ENCODE measurements at places on chromosomes 5 and 9.

- DNase-seq, result no peak
Observed at GRCh38 chr5:155649666-155650065, 636.1 kb downstream of the KIF4B start.

DNA sequence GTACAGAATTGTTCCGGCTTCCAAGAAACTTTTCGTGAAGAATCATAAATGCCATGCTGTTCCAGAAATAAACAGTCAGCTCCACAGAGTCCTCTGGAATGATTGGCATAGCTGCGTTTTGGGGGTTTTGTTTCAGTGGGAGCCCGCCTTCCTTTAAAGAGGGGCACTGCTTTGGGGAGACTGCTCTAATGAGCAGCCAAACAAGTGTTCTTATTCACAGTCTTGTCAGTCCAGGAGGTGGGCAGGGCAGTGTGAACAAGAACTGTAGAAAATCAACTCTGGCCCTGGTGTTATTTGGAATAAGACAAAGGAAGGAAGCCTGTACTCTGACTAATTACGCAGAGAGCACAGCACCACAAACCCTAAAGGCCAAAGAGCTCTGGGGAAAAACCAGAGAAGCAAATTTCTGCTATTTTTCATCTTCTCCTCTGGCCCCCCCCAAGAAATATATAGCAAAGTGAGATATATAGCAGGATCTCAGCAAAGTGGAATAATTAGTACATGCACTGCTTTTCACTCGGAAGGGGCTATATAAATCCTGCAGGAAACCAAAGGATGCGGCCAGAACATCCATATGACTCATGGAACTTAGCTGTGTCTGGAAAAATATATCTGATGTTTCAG lies 92.9 kb downstream of the GLDC start:
- no peak for DNase-seq

DNA sequence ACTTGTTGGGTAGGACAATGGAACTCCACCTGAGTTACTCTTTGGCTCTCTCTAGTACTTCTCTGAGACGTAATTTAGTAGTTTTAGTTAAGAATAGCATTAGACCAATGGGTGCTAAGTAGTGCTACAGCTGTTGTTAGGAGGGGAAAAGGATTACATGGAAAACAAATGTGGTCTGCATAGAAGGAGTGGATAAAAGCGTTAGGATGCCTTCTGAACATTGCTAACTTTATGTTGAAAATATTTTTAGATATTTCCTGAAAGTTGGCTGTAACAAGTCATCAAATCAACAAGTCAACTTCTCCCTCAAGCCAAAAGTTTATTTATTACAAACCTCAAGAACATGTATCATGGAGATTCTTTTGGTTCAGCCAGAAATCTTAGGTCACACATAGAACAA lies 409.5 kb upstream of the MEF2C start:
- DNase-seq, result no peak

DNA sequence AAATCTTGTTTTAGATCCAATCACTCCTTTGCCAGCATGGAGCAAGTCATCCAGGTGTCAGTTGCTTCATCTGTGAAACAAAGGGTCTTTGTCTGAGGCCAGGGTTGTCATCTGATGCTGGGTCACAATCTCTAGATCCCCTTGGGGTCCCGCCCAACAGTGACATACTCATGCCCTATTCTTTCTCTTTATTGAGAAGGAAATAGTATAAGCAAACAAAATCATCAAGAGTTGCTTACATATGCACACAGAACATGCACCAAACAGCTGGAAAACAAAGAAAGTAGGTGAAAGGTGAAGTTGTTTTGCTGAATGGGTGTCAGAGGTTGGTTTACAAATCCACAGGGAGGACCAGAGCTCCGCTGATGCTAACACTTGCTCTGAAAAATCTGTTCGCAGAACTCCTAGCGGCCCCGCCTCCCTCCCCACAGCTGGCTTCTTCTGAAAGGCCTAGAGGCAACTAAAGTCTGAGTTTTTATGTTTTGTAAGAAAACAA lies 106.1 kb upstream of the SLC44A1 start:
- no peak for DNase-seq

GRCh38 chr5:120655828-120656435 lies 191.8 kb downstream of the PRR16 start:
- no peak for DNase-seq

- DNase-seq, result peak; percentile 24
Observed at GRCh38 chr9:78298046-78298765, 1.3 kb downstream of the PSAT1 start.

DNA sequence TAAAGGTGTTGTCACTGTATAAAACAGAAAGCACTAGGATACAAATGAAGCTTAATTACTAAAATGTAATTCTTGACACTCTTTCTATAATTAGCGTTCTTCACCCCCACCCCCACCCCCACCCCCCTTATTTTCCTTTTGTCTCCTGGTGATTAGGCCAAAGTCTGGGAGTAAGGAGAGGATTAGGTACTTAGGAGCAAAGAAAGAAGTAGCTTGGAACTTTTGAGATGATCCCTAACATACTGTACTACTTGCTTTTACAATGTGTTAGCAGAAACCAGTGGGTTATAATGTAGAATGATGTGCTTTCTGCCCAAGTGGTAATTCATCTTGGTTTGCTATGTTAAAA lies 43.8 kb downstream of the NDFIP1 start:
- DNase-seq, result no peak

DNA sequence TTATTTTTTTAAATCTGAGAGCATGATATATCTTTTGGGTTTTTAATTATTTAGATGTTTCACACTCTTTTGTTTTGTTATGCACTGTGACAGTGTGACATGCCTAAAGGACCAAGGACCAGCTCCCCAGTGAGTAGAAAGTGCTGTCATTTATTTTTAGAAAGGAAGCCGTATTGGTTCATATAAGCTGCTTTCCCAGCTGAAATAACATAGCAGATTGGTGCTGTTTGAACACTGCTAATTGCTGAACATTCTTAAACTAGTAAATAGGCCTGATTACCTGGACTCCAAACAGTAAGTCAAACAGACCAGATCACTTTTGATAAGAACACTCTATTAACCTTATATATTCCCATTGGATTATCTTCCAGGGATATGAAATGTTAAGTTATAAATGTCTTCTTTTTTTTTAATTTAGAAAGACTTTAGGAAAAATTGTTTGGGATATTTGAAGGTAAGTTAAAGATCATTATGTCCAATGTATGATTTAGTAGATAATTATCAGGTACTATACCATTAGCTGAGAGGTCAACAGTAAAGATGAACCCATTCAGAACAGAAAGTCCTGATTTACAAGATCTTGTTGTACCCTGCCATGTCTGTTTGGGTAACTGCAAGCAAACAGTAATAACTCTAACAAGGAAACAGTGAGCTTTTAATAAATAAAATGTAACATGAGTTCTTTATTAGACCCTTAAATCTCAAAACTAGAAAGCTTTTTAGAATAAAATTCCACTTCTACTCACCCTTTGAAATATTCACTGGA lies 27.8 kb upstream of the ELL2 start:
- no peak for DNase-seq

DNA sequence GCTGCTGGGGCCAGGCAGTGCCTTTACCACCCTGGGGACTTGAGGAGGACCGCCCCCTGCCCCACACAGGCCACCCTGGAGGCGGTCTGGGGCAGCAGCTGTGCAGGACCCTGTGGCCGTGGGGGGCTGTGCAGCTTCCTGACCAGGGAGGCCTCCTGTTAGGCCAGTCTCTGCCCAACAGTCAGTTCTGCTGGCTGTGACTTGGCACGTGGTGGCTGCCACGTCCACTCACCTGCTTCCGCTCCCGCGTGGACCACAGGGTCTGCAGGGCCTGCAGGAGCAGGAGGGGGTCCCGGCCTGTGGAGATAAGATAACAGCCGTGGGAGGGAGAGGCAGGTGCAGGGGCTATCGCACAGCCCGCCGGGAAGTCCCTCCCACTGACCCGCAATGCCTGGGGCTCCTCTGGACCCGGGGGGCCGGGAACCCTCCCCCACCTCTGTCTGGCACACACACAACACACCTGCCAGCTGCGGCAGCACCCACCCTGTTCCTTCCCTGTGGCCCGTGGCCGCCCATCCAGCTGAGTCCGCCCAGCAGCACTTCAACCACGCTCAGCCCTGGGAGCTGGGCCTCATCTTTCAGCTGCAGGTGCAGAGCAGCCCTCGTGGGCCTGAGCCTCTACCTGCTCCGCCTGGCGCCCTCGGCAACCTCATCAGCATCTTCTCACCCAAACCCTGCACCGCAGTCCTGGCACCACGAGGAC lies 39.7 kb downstream of the EXD3 start:
- no peak for DNase-seq

DNA sequence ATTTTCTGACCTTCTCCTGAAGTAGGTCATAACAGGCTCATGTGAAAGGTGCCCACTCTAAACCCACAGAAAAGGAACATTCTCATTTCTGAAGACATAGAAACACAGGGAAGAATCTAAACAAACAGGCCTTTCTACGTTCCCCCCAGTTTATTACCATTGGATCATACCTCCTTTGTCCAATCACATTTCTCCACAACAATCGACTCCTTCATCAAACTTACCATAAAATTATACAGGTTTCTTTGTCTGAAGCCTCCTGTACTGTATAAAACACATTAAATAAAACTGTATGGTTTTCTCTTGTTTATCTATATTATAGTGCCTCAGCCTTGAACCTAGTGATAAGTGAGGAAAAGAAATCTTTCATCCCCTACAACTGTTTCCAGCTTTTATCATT lies 340.7 kb downstream of the ENC1 start:
- no peak for DNase-seq

- DNase-seq, result no peak
Observed at GRCh38 chr9:131423171-131423581, 29.3 kb downstream of the PRRC2B start.

DNA sequence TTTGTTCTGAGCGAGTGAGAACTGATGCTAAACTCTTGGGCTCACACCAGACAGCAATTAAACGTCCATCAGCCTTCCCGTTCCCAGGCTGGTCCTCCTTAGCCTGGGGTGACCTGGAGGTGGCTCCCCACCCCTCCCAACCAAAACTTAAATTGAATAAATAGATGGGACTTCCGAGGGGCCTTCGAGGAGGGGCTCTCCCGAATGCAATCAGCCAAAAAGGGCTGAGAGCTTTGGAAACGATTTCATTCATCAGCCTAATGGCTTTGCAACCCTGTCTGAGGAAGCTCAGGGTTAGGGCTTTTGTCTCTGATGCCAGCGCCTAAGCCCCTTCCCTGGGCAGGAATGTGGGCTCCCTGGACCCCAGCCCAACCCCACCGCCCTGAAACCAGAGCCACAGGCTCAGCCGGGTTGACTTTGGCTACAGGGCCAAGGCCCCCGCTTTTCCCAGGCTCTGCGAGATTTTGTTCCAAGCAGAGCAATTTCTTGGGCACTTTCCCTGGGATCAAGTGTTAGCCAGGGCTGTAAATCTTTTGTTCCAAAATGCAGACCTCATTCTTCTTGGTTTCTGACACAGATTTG lies 29.2 kb downstream of the LHX3 start:
- DNase-seq, result no peak

GRCh38 chr5:109936996-109937395 lies 247.3 kb downstream of the MAN2A1 start:
- DNase-seq, result no peak

DNA sequence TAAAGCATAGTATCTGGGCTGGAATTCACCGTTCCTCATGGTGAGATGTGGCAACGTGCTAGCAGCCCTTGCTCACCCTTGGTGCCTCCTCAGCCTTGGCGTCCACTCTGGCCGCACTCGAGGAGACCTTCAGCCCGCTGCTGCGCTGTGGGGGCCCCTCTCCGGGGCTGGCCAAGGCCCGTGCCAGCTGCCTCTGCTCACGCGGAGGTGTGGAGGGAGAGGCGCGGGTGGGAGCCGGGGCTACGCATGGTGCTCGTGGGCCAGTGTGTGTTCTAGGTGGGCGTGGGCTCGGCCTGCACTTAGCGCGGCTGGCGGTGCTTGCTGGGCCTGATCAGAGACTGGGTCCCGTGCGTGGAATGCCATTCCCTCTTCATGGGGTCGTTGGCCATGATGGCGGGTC lies 424.2 kb downstream of the KCTD16 start:
- DNase-seq, result no peak

- no peak for DNase-seq
Observed at GRCh38 chr5:102595332-102595731, 96.5 kb upstream of the SLCO6A1 start.

- no peak for DNase-seq
Observed at GRCh38 chr9:136675477-136676296, 11.6 kb downstream of the AGPAT2 start.

DNA sequence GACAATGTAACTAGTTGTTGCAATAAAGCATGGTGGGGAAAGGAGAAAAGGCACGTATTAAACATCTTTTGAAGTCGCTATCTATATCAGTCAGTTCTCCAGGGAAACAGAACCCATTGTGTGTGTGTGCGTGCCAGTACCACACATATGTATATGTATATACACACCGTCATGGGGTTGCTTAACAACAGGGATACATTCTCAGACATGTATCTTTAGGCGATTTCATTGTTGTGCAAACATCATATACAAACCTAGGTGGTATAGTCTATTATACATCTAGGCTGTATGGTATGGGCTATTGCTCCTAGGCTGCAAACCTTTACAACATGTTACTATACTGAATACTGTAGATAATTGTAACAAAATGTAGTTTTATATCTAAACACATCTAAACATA lies 2.3 kb downstream of the CDKN2B-AS1 start:
- DNase-seq, result no peak

DNA sequence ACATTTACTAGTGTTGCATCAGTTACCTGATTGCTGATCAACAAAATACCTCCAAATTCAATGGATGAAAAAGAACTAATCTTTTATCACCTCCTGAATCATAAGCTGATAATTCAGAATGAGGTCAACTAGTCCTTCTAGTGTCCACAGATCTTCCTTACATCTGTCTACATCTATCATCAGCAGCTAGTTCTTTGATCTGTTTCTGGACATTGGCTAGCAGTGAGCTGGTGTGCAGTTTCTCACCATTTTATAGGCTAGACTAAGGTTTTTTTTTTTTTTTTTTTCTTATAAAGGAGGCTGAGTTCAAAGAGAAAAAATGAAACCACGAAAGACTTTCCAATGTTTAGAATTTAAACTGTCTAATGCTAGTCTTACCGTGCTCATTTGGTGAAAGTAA lies 534.3 kb upstream of the ST8SIA4 start:
- DNase-seq, result no peak

DNA sequence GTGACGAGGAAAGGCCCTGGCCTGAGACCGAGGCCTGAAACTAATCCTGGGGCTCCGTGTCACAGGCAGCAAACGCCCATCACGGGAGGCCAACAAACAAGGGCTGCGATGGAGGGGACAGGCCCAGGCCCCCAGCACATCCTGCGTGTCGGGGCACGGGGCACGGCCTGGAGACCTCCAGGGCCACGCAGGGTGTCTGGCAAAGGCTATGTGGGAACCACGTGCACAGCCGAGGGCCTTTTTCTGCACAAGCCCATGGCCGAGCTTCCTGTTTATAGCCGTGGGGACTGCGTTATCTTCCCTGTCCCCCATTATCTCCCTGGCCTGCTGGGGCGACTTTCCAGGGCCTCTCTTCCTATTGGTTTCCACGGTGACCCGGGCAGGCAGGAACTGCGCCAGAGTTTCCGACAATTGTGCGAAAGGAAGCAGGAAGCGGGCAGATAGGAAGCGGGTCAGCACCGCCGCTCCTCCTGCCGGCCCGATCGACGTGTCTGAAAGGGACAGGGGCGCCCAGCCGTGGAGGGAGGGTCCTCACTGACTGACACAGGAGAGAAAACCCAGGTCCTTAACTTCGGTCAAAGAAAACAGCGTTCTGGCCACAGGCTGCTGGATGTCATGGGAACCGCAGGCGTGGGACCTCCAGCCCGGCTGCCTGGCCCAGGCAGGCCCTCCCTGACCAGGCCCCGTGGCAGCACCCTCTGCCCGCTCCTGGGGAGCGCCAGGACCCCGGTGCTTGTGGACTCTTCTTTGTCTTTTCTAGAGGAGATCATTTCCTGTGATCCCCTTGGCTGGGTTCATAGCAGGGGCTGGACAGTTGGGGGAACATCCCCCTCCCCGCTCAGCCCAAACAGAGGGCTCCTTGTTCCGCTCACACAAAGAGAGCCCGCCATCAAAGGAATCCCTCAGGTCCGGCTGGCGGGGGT lies 29.1 kb upstream of the SEC16A start:
- no peak for DNase-seq
